ENCODE measurements at places on chromosomes 2 and 18. TPM values are rescaled to one million over a fixed set of nuclear protein-coding genes. Genes with fewer than 3 reads are reported as not detected.
A peak's percentile ranks its signal among the peaks of the same experiment; 100 is the strongest.

CWC22 gene
- total RNA-seq = 13.8 TPM

CXXC1 gene
- total RNA-seq = 118 TPM

DNA sequence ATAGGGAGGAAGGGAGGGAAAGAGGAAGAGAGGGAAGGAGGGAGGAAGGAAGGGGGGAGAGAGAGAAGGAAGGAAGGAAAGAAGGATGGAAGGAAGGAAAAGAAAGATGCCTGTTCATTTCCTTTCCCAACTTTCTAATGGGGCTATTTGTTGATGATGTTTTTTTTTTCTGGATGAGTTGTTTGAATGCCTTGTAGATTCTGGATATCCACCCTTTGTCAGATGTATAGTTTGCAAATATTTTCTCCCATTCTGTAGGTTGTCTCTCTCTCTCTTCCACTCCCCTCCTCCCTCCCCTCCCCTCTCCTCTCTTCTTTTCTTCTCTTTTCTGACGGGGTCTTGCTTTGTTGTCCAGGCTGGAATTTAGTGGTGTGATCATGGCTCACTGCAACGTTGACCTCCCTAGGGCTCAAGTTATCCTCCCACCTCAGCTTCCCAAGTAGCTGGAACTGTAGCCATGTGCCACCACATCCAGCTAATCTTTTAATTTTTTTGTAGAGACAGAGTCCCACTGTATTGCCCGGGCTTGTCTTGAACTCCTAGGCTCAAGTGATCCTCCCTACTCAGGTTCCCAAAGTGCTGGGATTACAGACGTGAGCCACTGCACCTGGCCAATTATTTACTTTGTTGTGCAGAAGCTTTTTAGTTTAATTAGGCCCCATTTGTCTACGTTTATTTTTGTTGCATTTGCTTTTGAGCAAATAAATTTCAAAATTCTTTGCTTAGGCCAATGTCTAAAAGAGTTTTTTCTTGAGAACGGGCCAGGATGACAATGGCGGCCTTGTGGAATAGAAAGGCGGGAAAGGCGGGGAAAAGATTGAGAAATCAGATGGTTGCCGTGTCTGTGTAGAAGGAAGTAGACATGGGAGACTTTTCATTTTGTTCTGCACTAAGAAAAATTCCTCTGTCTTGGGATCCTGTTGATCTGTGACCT lies 57.3 kb upstream of the FAM117B start:
- no peak for DNase-seq
- H3K27ac ChIP-seq = peak overlapping the region; percentile 3
- no peaks in the 10 kb centered on the region for H3K27me3 ChIP-seq
- H3K4me1 ChIP-seq = no peaks in the 10 kb centered on the region
- no peaks in the 10 kb centered on the region for H3K36me3 ChIP-seq

TFCP2L1 gene
- total RNA-seq = 0.02 TPM

GRCh38 chr18:46464926-46465655 lies 191.9 kb downstream of the LOXHD1 start:
- no peak for DNase-seq
- H3K27ac ChIP-seq = no peak overlapping the region
- H3K36me3 ChIP-seq = peaks cover 4% of the 10 kb centered on the region
- H3K4me3 ChIP-seq = no peak overlapping the region
- H3K27me3 ChIP-seq = peaks cover 44% of the 10 kb centered on the region

- no peak overlapping the region for H3K4me3 ChIP-seq
- H3K27ac ChIP-seq = no peak overlapping the region
- H3K27me3 ChIP-seq = peaks cover 65% of the 10 kb centered on the region
- DNase-seq = no peak
- no peaks in the 10 kb centered on the region for H3K36me3 ChIP-seq
Measured at GRCh38 chr18:10131081-10131459, 217.3 kb downstream of the VAPA start.

IRS1 gene
- total RNA-seq = 6.2 TPM

GRCh38 chr18:7579176-7579917 lies 12.2 kb downstream of the PTPRM start:
- no peaks in the 10 kb centered on the region for H3K36me3 ChIP-seq
- DNase-seq = no peak

- no peak overlapping the region for H3K4me3 ChIP-seq
- no peak overlapping the region for H3K27ac ChIP-seq
- peaks cover 50% of the 10 kb centered on the region for H3K27me3 ChIP-seq
- DNase-seq = no peak
- H3K36me3 ChIP-seq = no peaks in the 10 kb centered on the region
Measured at GRCh38 chr2:204143216-204144014, 206.9 kb downstream of the ICOS start.

SAG gene
- total RNA-seq = 0.10 TPM

- no peak overlapping the region for H3K4me3 ChIP-seq
- H3K4me1 ChIP-seq = peaks cover 13% of the 10 kb centered on the region
- H3K27ac ChIP-seq = no peak overlapping the region
- H3K27me3 ChIP-seq = peaks cover 5% of the 10 kb centered on the region
Measured at GRCh38 chr18:12748671-12749070, 45.8 kb downstream of the PSMG2 start.

GRCh38 chr2:120823551-120823950 lies 87.9 kb downstream of the GLI2 start:
- no peak overlapping the region for H3K27ac ChIP-seq
- no peak overlapping the region for H3K4me3 ChIP-seq
- no peak for DNase-seq
- peaks cover 14% of the 10 kb centered on the region for H3K27me3 ChIP-seq
- no peaks in the 10 kb centered on the region for H3K36me3 ChIP-seq

DNA sequence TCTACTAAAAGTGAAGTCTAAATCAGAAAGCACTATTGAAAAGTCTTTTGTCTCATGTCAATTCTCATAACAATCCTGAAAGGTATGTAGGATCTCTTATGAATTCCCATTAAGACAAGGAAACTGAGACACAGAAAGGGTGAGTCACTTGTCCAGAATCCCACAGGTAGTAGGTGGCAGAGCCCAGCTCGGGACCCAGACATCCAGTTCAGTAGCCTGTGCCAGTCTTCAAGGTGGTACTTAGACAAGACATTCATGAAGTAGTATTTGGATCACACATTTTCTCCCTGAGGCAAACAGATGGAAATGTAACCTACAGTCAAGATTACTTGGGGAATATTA lies 14.8 kb upstream of the PARD3B start:
- no peak for DNase-seq
- H3K27me3 ChIP-seq = peaks cover 12% of the 10 kb centered on the region
- no peaks in the 10 kb centered on the region for H3K36me3 ChIP-seq
- H3K27ac ChIP-seq = no peak overlapping the region
- no peak overlapping the region for H3K4me3 ChIP-seq

- no peak for DNase-seq
- peaks cover 3% of the 10 kb centered on the region for H3K27me3 ChIP-seq
- peak overlapping the region; percentile 92 for H3K27ac ChIP-seq
- H3K36me3 ChIP-seq = no peaks in the 10 kb centered on the region
- peaks cover 13% of the 10 kb centered on the region for H3K4me1 ChIP-seq
- H3K4me3 ChIP-seq = no peak overlapping the region
Measured at GRCh38 chr2:222862106-222862908, 1.5 kb downstream of the ACSL3 start.

GRCh38 chr2:42881732-42882131 lies 89.3 kb upstream of the HAAO start:
- no peak for DNase-seq
- no peaks in the 10 kb centered on the region for H3K4me1 ChIP-seq
- no peak overlapping the region for H3K27ac ChIP-seq
- no peak overlapping the region for H3K4me3 ChIP-seq

GRCh38 chr2:70664525-70664924 lies 103.5 kb downstream of the ADD2 start:
- peaks cover 13% of the 10 kb centered on the region for H3K27me3 ChIP-seq
- peaks cover 4% of the 10 kb centered on the region for H3K36me3 ChIP-seq
- H3K27ac ChIP-seq = no peak overlapping the region
- DNase-seq = no peak

PID1 gene
- total RNA-seq = 0.60 TPM

- no peak overlapping the region for H3K4me3 ChIP-seq
Measured at GRCh38 chr2:190625691-190626090, 23.2 kb upstream of the NAB1 start.

DNA sequence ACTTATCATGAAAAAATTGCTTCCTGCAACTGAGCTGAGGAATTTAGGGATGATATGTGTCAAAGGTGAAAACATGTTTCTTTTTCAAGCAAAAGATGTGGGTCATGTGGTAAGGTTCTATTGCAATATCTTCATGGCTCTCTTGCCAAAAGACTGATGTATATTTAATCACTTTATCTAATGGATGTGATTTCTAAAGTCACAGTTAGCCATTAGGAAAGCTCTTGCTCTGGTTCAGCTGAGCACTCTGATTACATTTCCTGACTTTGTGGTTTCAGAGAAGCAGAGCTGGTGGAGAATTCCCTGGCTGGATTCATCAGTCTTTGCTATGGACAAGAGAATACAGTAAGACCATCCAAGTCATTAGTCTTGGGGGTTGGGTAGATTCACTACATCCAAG lies 24.4 kb downstream of the SCN9A start:
- DNase-seq = no peak
- no peaks in the 10 kb centered on the region for H3K36me3 ChIP-seq
- H3K27ac ChIP-seq = no peak overlapping the region
- H3K4me1 ChIP-seq = no peaks in the 10 kb centered on the region
- H3K4me3 ChIP-seq = no peak overlapping the region

ZNF804A gene
- not detected for total RNA-seq

GRCh38 chr18:7577706-7578105 lies 10.6 kb downstream of the PTPRM start:
- no peak for DNase-seq
- no peaks in the 10 kb centered on the region for H3K36me3 ChIP-seq
- H3K4me1 ChIP-seq = peaks cover 4% of the 10 kb centered on the region
- no peaks in the 10 kb centered on the region for H3K27me3 ChIP-seq

C2orf66 gene
- not detected for total RNA-seq

DNA sequence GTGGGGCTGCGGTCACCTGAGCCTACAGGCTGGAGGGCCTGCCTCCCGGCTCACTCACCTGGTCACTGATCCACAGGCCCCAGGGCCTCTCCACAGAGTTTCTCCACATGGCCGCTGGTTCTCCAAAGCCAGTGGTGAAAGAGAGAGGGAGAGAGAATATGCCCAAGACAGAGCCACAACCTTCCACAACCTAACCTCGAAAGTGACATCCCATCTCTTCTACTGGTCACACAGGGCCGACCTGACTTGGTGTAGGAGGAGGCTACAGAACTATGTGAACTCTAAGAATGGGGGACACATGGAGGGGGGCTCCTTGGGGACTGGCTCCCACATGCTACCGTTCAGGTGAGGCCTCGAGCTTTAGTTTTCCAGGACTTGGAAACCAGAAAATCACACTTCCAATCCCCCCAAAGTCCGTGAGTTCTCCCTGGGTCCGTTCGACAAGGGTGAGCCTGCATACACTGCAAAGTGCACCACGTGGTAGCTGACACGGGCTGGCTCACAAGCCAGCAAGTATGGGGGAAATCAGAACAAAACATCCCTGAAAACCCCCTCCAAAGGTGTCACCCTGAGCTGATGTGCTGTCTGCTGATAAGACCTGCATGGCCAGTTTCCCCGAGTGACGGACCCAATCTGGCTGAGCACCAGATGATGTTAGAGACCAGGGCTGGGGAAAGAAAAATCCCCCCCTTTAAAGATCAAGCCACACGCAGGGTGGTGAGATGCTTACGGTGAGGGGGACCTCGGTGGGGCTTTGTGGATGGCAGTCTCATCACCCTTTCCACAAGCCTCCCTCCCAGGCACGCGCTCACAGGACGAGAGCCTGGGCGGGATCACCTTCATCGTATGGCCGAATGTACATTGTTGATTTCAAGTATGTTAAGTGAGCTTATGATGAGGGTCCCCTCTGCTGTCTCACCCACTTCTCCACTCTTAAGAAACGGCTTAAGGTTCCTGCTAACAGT lies 54.2 kb upstream of the SEMA4C start:
- peak overlapping the region; percentile 86 for H3K4me3 ChIP-seq
- no peaks in the 10 kb centered on the region for H3K27me3 ChIP-seq
- no peak for DNase-seq
- H3K36me3 ChIP-seq = no peaks in the 10 kb centered on the region
- peaks cover 21% of the 10 kb centered on the region for H3K4me1 ChIP-seq
- peak overlapping the region; percentile 90 for H3K27ac ChIP-seq

- no peak for DNase-seq
- no peaks in the 10 kb centered on the region for H3K36me3 ChIP-seq
- no peak overlapping the region for H3K4me3 ChIP-seq
- H3K27me3 ChIP-seq = no peaks in the 10 kb centered on the region
Measured at GRCh38 chr2:67036444-67036843, 360.7 kb upstream of the ETAA1 start.

GRCh38 chr2:126796931-126797621 lies 101.6 kb upstream of the TEX51 start:
- peaks cover 4% of the 10 kb centered on the region for H3K4me1 ChIP-seq
- H3K27me3 ChIP-seq = peaks cover 73% of the 10 kb centered on the region
- no peak for DNase-seq

DNA sequence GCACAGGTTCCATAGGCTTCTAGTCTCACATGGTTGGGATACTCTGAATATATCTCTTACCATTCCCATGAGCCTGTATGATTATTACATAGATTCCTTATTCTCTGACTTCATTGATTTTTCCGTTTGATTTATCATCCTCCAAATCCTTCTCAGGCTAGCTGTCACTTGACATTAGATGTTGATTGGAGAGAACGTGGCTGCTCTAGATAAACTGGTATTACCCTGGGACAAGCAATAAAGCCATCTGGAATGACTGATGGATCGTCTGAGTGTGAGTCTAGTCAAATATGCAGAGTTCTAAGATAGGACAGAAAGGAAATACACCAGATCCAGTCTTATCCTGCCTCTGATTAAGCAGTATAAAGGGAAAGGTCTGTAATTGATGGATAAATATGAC lies 325.6 kb upstream of the EPHA4 start:
- H3K4me3 ChIP-seq = no peak overlapping the region
- no peak overlapping the region for H3K27ac ChIP-seq
- no peaks in the 10 kb centered on the region for H3K27me3 ChIP-seq
- DNase-seq = no peak
- H3K36me3 ChIP-seq = no peaks in the 10 kb centered on the region

DNA sequence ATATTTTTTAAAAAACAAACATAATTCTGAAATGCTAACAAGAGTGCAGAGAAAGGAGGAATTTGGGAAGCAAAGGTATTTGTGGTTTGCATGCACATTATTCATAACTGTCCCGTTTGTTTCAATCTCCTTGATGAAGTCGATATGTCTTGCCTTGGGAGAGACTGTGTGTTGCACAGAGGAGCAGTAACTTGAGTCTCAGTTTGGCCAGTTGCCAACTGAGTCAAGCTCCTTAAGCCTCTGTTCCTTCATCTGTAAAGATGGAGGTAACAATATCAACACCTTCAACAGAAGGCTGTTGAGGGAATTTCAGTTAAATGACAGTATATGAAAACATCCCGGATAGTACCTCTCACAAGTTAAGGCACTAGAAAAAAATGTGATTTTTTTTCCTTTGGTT lies 226.2 kb downstream of the ASXL3 start:
- no peaks in the 10 kb centered on the region for H3K27me3 ChIP-seq
- no peaks in the 10 kb centered on the region for H3K4me1 ChIP-seq
- DNase-seq = no peak
- no peak overlapping the region for H3K4me3 ChIP-seq
- no peaks in the 10 kb centered on the region for H3K36me3 ChIP-seq
- no peak overlapping the region for H3K27ac ChIP-seq

GRCh38 chr2:182259629-182260150 lies 167.1 kb downstream of the PDE1A start:
- H3K27ac ChIP-seq = no peak overlapping the region
- no peak for DNase-seq
- H3K4me3 ChIP-seq = no peak overlapping the region
- H3K4me1 ChIP-seq = no peaks in the 10 kb centered on the region

Measured in T-helper 17 cell (primary cell).